ENCODE measurements at places on chromosomes 13 and 19.

DNA sequence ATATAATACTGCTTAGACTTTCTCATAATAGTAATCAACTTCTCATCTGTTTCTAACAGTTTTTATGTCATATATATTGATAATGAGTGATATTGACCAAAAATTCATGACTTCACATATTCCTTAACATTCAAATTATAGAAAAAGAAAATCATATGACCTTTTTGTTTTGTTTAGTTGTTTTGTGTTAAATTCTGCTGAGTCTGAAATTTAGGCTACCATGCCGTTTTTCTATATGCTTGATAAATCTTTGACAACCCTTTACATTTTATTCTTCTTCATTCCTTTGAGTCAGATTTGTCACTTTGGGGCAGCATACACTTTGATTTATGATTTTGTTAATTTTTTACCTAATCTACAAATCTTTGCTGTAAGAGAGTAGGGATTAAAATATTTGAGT lies 176.4 kb downstream of the ITGBL1 start:
- DNase-seq, result no peak

- DNase-seq, result no peak
These were observed 3.6 kb upstream of the KMT5C start for GRCh38 chr19:55336101-55336500.

DNA sequence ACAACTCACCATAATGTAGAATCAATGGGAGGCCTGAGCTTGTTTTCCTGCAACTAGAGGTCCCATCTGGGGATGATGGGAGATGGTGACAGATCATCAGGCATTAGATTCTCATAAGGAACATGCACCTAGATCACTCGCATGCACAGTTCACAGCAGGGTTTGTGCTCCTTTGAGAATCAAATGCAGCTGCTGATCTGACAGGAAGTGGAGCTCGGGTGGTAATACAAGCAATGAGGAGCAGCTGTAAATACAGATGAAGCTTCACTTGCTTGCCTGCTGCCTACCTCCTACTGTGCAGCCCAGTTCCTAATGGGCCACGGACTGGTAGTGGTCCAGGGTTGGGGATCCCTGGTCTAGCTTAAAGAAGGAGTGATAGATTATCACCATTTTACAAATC lies 33.0 kb downstream of the KPNA3 start:
- DNase-seq, result no peak

GRCh38 chr13:111485491-111486250 lies 165.2 kb downstream of the TEX29 start:
- no peak for DNase-seq

DNA sequence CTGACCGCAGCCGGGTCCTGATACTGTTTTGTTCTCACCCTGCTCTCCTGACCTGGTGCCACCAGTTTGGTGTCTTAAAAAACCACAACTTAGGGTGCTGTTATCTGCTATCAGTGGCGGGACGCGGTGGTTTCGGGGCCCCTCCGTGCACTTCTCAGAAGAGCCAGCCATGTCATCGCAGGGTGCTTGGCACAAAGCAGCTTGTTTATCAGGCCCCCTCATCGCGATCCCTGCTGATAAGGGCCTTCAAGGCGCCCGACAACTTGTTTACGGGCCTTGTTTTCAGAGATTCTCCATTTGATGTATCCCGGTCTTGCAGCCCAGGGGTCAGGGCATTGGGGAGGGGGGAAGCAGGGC lies 58.1 kb upstream of the KLF2 start:
- DNase-seq, result no peak

DNA sequence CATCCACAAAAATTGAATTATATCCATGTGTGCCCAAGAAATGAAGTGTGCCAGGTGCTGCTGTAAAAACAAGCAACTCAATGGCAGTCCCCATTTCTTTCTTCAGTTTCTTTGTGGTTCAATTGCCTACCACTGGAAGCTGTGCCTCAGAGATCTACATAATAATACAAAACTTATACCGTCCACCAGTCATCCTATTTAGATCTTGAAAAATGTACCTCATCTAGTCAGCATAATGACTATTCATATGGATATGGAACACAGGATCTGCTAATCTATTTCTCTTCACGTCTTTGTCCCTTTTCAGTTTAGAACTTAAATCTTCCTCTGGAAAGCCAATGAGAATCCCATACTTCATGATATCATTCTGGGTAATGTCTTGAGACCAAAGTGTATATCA lies 648.5 kb downstream of the PCDH9 start:
- DNase-seq, result no peak

GRCh38 chr13:38264363-38265131 lies 85.1 kb upstream of the UFM1 start:
- no peak for DNase-seq

DNA sequence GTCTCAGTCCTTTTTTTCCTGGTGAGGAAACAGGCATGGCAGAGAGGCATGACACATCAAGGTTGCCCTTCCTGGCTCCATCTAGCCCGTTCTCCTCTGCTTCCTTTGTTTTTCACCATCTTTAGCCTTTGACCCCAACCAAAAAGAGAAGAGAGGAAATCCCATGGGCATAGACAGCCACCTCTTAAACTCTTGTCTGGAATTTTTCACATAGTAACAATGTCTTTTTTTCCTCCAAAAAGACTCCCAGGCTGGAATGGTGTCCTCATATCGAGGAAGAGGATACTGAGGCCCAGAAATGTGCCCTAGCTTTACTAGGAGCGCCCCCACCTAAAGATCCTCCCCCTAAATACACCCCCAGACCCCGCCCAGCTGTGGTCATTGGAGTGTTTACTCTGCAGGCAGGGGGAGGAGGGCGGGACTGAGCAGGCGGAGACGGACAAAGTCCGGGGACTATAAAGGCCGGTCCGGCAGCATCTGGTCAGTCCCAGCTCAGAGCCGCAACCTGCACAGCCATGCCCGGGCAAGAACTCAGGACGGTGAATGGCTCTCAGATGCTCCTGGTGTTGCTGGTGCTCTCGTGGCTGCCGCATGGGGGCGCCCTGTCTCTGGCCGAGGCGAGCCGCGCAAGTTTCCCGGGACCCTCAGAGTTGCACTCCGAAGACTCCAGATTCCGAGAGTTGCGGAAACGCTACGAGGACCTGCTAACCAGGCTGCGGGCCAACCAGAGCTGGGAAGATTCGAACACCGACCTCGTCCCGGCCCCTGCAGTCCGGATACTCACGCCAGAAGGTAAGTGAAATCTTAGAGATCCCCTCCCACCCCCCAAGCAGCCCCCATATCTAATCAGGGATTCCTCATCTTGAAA lies at the start of gene GDF15:
Gene GDF15 (plus strand): TSS at position 484 of the 868 bp plus-strand sequence. CDS start 32 bp downstream, at position 516.
- DNase-seq, result no peak

- DNase-seq, result no peak
These were observed 14.7 kb upstream of the GRAMD1A start for GRCh38 chr19:34985249-34986022.

GRCh38 chr19:4454747-4455718 lies 2.6 kb downstream of the UBXN6 start:
- no peak for DNase-seq

DNA sequence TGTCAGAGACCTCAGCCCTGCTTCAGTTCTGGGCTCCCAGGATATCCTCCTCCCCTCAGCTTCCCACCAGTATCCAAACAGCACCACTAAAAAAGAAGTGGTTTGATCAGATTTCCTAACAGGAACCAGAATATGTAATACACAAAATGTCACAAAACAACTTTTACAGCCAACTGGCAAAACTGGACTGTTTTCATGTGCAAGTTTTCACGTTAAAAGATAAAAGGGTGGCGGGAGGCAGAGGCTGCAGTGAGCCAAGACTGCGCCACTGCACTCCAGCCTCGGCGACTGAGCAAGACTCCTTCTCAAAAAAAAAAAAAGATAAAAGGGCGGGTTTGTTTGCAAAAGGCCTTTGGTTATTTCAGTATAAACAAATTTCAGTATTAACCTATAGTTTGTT lies 13.1 kb downstream of the PCID2 start:
- DNase-seq, result no peak

DNA sequence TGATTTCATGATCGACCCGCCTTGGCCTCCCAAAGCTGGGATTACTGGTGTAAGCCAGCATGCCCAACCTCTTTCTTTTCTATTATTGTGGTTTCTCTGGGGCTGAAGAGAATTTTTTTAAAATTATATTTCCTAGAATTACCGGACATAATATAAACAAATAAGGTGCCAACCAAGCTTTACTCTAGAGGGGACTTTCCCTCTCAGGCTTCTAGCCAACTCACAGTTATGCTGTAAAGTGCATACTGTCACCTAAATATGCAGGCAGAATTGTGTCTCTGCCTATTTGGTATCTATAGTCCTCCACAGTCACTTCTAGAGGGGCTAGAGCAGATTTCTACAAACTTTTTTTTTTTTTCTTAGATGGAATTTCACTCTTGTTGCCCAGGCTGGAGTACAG lies 41.6 kb upstream of the ZNF681 start:
- DNase-seq, result no peak

DNA sequence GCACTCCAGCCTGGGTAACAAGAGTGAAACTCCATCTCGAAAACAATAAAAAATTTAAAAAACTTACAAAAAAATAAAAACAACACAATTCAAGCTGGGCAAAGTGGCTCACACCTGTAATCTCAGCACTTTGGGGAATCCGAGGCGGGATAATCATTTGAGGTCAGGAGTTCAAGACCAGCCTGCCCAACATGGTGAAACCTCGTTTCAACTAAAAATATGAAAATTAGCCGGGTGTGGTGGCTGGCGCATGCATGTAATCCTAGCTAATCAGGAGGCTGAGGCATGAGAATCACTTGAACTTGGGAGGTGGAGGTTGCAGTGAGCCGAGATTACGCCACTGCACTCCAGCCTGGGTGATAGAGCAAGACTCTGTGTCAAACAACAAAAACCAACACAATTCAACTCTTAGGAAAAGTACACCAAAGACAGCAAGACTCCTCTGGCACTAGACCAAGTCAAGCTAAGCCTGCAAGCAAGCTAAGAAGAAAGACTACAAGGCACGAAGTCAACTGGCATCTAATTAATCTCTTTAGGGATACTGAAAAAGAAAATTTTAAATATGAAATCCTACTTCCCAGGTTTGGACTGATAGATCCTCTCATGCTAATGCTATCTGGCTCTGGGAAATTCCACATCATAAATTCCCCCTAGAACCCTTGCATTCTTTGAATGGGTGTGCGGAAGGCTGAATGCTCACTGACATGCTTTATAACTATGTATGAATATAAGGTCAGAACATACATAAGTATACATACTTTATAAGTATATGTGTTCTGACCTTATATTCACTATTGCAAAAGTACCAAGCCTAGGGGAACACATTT lies 7.9 kb downstream of the PBX4 start:
- DNase-seq, result no peak

DNA sequence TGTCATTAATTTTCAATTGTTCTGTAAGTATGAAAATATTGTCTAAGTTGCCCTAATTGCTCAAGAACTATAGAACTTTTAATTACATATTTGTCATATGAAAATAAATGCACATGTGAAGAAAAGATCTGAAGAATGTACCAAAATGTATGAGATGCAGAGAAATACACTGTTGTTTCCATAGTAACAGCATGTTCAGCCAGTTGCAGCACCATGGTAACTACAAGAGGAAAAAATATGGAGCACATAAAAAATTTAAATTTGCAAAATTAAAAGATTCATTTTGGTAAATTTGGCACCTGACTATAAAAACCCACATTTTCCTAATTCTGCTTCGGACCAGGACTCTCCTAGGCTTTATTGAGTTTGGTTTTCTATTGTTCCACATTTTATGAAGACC lies 1170.0 kb upstream of the MIR17HG start:
- DNase-seq, result no peak

DNA sequence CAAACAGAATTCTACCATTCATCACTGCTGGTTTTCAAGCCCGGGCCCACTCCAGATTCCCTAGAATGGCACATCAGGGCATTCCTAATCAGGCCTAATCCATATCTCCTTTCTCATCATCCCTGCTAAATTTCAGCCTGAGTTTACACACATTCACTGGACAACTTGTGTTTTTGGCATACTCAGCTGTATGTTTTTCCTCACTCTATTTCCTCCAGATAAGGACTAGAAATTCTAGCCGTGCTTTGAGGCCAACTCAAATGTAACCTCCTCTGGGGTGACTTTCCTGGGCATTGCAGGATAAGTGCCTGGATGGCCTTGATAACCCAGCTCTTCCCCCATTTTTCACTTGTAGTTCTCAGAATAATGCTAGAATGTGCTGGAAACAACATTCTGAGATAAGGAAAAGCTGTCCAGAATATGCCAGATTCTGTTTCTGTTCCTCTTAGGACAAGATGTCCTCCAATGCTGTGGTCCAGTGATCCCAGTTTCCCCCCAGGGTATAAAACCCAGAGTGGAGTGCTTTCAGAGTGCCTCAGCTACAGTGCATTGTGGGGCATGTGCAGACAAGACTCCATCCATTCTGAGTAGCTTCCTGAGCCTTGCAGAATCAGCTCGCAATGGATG lies 66.9 kb upstream of the CLDN10 start:
- no peak for DNase-seq

DNA sequence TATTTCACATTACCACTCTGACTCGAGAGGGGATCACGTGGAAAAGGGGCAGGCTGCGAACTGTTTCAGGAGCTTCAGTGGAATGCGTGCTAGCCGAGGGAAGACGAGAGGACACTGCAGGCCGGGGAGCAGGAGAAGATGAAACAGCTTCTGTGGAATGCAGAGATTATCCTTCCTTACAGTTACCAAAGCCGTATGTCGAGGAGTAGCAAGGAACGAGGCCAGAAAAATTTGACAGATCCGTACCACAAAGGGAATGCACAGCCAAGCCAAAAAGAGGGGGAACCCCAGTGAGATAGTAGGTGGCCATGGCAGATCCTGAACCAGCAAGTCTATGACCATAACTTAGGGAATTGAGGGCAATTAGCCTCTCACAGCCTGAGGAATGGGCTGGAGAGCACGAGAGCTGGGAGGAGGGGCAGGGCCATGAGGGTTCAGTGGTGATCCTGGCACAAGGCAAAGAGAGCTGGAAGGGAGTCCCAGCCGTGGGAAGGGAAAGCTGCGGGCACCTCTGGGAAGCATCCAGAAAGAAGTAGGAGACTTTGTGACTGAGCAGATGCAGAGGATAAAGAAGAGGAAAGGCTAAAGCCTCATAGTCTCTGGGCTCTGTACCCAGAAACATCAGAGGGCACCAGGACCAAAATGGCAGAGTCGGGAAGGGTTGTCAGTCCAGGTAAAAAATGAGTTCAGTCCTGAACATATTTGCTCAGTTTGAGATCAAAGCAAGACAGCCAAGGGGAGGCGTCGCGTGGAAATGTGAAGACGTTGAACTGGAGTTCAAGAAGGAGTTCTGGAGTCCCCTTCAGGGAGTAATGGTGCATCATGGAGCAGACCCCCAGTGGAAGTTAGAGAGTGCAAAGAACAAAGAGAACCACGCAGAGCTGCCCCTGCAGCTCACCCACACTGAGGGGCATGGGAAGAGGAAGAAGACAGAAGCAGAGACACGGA lies 5.1 kb downstream of the COL4A1 start:
- no peak for DNase-seq

GRCh38 chr19:48496959-48497727 lies 14.5 kb downstream of the LMTK3 start:
- no peak for DNase-seq

Data from midbrain (tissue), 1 donor.